ENCODE measurements at places on chromosomes 5 and 9.

GRCh38 chr5:42718591-42718990 is 38.0 kb upstream of the CCDC152 start:
- no peak for DNase-seq

DNA sequence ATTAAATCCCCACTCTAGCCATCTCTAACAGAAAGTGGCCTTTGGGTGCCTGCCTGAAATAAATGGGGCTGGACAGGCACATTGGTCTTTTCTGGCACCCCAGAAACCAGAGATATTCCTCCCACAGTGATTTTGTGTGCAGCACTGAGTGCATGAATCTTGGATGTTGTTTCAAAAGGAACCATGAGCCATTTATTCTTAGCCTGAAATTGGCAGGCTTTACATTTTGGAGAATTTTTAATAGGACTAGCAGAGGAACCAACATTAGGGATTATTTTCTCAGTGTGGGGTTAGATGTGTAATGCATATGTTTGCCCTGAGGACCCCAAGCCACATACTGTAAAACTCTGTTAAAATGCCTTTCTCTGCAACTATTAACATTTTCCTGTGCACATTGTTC is 451.3 kb downstream of the NFIB start:
- DNase-seq = no peak

- no peak for DNase-seq
Observed at GRCh38 chr5:1205255-1206180, 4.1 kb downstream of the SLC6A19 start.

DNA sequence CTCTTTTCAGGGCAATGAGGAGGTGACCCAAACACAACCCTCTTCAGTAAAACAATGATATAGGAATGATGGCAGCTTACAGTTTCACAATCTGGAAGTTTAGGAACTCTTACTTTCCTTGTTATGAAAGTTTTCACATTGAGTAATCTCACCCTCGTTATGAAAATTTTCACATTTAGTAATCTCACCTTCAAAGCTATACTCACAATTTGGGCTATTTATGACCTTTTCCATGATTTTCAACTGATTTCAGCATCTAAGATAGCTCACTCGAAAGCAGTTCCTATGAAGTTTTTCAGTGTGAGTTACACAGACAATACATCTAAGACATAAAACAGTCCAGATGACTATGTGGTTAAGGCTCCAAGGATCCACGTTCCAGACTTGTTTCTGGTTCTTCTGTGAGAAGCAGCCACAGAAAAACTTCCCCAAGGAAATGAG is 57.1 kb downstream of the FOXD1 start:
- no peak for DNase-seq

DNA sequence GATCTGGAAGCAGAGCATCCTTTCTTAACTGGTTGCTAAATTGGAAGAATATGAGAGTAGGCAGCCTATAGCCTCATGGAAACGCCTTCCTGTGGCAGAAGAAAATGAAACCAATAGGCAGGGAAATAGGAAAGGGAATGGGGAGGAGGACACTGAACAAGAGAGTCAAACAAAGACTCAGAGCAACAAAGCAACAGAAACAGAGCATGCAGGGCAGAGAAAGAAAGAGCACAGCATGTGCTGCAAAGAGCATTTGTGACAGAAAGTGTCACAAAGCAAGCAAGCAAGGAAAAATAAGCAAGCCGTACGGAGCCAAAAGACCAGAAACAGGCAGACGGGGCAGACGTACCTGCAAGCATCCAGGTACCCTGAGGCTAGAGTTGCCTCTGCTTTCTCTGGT is 123.1 kb downstream of the RAPGEF6 start:
- no peak for DNase-seq

DNA sequence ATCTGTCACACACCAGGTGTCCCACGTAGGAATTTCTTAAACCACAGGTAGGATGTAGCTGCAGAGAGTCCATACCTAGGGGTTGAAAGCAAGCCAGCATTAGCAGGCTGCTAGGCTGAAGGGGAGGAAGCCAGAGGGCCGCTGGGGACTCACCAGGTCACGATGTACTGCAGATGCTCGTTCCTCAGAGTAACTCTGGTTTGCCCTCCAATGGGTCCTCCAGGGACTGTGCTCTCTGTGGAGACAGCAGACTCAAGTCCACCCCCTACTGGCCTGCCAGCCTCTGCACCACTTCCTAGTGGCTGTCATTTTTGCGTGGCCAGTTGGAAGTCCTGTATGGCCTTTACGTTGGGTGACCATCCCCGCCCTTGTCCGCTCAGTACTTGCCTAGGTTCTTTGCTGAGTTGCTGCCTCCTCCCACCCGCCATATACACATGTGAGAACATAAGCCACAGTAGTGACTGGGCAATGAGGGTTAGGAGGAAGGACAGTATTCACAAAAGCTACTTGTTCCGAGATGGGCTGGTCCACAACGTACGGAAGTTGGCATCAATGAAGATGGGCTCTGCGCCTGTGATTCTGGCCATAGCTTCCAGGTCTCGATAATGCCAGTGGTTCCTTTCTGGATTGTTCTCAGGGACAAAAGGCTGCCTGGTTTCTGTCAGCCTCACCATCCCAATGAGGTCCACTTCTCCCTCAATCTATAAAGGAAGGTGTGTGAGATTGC is 4.1 kb downstream of the RPL7A start:
- no peak for DNase-seq

Data from GM12892 (cell line).